Kasumi-1 (cell line): ENCODE measurements at places on chromosomes 7 and 10.

DNA sequence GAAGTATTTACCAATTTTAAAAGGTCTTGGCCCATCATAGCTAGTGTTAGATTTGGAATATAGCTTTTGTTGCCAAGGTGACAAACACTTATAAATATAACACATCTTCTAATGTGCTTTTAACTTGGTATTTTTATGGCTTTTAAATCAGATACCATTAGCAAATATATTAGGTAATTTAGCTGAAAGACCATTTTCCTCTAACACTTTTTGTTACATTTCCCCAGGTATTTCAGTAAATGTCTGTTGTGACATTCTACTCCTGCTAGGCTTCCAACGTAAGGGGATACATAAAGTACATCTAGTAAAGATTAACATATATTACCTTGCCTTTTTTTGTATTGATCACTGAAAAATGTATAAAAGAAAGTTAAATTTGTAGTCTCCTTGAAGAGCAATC, 75.0 kb upstream of the SEM1 start:
- no peak for DNase-seq

DNA sequence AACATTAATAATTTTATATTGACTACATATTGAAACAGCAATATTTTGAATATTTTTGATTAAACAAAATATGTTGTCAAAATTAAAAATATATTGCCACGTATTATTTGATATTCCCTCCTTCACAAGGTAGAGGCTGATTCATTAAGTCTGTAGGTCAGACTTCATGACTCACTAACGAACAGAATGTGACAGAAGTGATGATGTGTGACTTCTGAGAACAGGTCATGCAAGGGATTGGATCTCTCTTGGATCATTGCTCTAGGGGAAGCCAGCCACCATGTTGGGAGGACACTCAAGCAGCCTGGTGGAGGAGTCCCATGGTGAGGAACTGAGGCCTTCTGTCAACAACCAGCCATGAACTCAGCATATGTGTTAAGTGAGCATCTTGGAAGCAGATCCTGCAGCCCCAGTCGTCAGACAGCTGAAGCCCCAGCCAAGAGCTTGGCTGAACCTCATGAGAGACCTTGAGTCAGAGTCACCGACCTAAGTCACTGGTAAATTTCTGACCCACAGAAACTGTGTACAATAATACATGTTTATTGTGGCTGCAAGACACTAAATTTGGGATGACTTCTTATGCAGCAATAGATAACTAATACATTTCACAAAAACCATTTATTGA, 66.6 kb downstream of the HTR5A start:
- DNase-seq = no peak

DNA sequence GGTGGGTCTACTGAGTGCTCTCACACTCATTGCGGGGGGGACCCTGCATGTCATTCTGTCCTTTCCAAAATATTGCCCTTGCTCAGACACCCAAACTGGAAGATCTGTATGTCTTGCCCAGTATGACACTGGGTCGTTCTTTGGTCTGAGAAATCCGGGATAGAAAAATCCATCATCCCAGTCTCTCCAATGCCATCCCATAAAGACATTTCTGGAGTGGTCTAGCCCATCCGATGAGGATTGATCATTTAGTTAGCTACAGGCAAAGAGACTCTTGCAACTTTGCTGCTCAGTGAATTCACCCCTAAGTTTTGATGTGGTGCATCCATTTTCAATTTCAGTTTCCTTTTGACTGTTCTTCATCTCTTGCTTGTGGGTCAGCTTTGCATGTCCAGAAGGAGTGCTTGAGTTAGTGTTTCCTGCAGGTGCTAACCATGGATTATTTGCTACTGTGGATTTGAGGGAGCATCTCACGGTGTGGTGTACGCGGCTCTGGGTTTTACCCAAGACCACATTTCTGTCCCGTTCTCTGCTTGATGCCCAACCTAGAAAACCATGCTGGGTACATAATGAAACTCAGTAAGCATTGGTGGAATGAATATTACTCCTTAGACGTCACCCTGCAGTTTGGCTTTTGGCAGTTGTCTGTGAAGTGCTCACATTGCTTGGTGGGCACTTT, 247.0 kb upstream of the MKI67 start:
- no peak for DNase-seq

DNA sequence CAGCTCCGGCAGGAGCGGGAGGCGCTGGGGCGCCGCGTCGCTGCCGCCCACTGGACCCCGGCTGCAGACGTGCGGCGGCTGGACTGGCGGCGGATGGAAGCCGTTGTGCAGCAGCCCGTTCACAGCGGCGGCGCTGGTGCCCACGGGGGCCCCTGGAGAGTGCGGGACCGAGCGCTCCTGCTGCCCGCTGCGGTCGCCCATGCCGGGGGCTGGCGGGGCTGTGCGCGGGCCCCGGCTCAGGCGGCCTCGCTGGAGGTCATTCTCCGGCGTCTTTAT, 413 bp downstream of the PANK1 start:
- peak; percentile 50 for DNase-seq

- DNase-seq = no peak
These were observed 121.1 kb downstream of the MALRD1 start for GRCh38 chr10:19169684-19170083.

DNA sequence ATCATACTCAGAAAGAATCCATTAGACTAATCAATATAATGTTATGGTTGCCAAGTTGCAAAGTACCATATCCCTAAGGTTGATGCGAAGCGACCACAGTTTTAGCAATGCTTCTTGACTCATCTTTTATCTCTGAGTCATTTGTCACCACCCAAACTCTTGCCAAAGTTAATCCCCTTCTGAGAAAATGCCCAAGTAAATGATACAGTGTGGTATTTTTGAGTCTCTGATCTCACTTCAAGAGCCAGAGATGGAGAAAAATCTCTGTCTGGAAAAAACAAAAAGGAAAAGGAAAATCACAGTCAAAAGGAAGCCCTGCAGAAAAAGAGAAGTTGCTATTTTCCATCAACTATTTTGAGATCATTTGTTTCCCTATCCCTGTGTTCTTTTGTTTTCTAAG, 26.7 kb upstream of the OTUD1 start:
- no peak for DNase-seq

GRCh38 chr7:147022056-147022455, 905.5 kb downstream of the CNTNAP2 start:
- DNase-seq = no peak

GRCh38 chr10:125266541-125266940, 106.2 kb upstream of the CTBP2 start:
- DNase-seq = no peak

DNA sequence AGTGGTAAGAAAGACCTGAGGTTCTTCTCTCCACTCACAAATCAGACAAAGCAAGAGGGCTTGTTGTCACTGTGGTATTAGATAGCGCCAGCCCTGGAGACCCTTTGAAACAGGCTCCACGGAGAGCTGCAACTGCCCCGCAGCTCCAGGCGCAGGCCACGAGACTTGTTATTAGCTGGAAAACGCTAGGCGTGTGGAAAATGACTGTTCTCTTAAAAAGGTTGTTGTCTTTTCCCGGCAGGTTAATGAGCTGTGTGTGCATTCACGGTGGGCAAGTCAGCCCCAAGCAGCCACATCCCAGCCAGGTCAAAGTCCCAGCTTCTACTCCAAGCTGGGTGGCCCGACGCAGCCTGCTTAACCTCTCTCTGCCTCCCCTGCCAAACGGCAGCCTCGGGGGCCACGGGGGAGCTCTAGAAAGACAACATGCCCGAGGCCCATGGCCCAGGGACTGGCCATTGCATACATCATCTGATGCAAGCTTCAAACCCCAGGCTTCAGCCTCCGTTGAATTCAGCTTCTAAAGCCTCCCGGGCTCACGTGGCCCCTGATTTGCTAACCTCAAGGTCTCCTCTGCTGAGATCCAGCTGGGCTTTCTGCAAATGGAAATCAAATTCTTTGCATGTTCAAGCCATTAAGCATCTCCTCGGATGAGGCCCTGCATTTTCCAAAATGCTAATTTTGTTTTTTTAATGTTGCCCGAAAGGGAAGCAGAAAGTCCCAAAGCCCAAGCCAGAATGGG, 61.3 kb upstream of the DNAAF5 start:
- DNase-seq = no peak

GRCh38 chr7:126778101-126778500, 474.6 kb downstream of the GRM8 start:
- DNase-seq = no peak

DNA sequence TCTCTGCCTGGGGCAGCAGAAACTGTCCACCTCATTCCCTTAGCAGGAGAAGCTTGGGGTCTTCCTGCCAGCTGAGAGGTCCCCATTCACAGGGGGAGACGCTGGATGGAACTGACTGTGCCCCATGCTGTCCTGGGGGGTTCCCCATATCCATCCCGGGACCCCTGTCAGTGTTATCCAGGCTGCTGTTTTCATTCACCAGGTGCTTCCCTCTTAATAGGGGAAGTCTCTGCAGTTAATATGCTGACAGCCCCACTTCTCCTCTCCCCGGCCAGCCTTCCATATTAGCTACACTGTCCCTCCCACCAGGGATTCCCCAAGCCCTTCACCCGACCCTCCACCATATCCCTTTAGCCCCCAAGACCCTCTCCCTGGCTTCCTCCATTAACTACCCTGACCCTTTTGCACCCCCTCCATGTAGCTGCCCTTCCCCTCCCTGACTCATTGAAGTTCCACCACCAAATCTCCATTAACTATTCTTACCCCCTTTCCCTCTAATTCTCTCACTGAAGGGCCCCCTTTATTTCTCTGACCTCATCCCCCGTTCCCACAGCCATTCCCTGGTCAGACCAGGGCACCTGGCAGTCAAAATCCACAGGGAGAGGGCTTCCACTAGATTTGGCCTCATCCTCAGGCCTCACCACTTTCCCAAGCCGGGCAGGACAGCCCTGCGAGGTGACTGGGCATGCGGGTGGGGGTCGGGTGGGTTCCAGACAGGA, 92.0 kb upstream of the PAX2 start:
- peak; percentile 15 for DNase-seq

- no peak for DNase-seq
These were observed 171.7 kb upstream of the PHF14 start for GRCh38 chr7:10802011-10802410.

- no peak for DNase-seq
These were observed 190.6 kb downstream of the PARD3 start for GRCh38 chr10:34624323-34625153.

DNA sequence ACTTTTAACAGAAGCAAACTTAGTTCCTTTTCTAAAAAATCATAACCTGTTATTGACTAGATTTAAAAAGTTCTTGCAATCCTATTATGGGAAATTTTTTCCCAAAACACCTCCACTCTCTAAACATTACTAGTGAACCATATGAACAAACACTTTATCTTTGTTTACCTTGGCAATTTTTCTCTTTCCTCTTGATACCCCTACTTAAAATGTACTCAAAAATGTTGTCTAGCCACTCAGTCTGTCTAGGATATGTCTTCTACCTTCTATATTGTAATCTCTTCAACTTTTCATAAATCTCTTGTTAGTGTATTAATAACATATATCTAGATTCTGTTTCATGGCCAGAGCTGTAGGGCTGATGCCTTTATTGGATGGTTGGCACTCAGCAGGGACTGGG, 630.0 kb upstream of the GRM3 start:
- no peak for DNase-seq

DNA sequence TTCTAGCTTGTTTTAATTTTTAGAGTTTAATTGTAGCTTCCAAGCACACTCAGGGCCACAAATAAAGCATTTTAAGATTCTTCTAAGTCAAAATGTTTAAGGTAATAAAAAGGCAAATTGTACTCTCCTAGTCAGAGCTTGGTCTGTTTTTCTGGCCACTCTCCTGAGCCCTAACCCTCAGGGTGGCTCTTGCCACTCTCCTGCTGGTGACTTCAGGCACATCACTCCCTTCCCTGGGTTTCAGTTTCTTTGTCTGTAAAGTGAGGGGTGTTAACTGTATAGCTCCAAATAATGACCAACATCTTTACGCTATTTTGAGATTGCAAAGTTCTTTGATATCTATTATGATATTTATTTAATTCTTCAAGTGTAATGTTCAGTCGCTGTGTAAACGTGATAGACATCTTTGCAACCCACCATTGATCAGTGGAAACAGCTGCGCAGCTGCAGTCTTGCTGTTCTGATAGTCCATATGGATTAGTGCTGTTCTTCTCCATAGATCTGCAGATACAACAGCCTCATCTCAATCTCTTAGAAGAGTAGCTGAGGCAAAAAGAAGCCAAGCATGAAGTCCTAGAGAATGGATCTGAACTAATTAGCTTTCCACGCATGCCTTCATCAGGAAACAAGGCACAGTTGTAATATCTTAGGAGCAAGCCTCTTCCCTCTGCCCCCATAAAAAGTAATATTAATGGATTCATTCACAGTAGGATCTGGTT, 189.9 kb downstream of the PLPP4 start:
- DNase-seq = no peak

GRCh38 chr7:26147030-26147429, 5.0 kb upstream of the NFE2L3 start:
- DNase-seq = no peak

GRCh38 chr7:36658335-36659171, 65.7 kb downstream of the AOAH start:
- DNase-seq = no peak

DNA sequence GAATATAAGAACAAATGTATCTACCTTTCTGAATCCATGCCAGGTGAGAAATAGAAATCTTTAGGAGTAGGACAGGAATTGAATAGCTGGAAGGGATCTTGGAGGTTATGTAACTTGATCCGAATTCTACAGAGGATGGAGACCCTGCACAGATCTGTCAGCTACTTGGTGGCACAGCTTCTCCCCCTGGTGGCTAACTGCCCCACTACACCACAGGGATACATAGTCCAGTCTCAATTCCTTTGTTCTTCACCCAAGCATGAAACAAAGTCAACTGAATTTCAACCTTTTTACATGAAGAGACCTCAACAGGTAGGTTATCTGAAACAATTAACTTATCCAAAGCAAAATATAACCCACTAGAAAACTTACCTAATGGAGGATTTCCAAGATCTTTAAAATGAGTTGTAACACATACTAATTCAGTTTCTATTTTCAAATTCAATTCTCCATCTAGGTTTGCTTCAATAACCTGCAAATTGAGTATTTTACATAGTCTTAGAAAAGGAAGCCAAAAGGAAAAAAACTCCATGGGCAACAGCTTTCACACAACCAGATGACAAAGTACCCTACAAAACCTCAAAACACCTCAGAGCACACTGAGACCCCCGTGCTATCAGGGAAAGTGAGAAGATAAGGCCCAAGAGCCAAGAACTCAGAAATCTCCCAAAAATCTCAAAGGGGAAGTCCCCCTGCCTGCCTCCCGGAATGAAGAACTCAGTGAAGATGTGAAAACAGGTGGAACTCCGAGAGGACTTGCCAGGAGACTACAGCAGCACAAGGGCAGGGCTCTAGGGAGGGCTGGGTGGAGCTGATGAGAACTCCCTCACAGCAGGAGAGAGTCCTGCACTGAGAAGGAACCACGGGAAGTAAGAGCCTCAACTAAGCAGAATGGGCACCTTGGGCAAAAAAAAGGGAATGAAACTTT, 10.3 kb downstream of the HUS1 start:
- peak; percentile 90 for DNase-seq

DNA sequence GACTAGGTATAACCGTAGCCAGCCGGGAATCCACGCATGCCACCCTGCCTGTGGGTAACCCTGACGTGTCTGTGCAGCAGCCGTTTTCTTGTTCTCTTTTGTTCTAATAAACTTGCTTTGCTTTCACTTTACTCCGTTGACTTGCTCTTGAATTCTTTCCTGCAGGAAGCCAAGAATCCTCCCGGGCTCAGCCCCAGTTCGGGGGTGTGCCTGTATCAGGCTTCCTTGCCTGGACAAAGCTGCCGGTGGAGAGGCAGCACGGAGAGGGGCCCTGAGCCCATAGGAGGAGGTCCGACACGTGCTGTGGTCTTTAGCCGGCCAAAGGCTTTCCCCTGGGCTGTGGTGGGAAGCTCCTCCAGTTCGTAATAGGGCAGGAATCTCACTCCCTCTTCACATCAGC, 256.5 kb upstream of the PPP2R2D start:
- DNase-seq = no peak
